ENCODE measurements at places on chromosomes 5 and 9. TPM values are rescaled to one million over a fixed set of nuclear protein-coding genes. Genes with fewer than 3 reads are reported as not detected.

DNA sequence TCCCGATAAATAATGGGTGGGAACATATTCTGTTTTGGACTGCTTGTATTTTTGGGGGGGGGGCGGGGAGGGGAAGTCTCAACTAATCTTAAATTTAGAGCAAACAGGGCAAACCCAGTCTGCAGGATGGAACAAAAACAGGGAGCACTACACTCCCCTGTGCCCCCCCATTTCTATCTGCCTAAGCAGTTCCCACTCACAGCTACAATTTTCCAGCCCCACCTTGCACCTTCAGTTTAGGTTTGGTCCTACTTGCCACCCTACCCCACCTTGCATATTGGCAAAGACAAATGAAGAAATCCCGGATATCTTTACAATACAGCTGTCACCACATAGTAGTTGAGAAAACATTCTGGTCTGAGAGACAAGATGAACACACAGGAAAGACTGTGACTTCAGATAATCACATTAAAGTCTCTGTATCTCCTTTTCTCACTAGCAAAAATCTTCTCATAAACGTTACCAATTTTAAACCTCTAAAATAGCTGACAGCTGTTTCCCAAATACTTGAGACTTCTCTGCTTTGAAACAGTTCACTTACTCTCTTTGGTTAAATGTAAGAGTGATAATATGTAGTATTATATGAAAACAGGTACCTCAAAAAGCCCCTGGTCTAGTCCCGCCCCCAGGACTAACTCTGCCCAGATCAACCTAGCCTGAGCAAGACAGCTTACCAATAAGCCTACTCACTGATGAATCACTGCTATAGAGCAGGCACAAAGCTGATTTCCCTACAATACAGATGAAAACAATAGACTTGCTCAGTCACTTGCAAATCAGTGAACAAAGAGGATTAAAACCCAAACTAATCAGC is 5.2 kb upstream of the RAPGEF6 start:
- no peaks in the 10 kb centered on the region for H3K27me3 ChIP-seq
- no peak for DNase-seq
- no peak overlapping the region for H3K4me3 ChIP-seq
- peaks cover 8% of the 10 kb centered on the region for H3K36me3 ChIP-seq

Gene PHF2
- 30.7 TPM for total RNA-seq

DNA sequence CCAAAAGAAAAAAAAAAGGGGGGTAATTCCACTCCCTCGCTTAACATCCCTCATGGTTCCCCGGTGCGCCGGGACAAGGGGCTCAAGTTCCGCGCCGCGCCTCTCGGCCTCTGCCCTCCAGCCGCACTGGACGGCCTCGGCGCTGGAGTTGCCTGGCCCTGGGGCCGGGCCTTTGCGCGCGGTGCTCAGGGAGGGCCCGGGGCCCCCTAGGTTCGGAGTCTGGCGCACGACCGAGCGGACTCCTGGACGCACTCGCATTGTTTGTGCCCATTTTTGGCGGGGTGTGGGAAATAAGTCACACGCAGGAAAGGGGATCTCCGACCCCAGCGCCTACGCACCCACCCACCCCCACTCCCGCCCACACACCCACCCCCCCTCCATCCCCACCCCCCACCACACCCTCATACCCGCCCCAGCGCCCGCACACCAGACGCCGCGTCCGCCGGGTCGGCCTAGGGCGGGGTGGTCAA is 381 bp downstream of the MED22 start:
- H3K36me3 ChIP-seq: peaks cover 54% of the 10 kb centered on the region
- H3K27ac ChIP-seq: peak overlapping the region; percentile 96
- DNase-seq: peak; percentile 66
- peak overlapping the region; percentile 56 for H3K4me3 ChIP-seq
- H3K4me1 ChIP-seq: peaks cover 4% of the 10 kb centered on the region

Gene GKAP1
- 7.1 TPM for total RNA-seq

DNA sequence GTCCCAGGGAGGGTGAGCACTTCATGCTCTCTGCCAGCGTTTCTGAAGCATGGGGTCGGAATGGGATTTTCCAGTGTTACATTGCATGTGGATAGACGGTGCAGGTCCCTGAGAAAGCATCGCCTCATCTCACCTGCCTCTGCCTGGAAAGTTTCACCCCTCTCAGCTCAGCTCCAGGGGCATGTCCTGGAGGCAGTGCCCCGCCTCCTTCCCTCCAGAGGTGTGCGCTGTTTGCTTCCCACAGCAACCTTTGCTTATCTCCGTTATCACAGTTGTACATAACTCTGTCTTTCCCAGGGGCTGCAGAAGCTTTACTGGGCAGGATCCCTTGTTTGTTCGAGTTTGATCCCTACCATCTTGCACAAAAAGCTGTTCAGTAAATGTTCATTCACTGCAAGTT is 10.7 kb upstream of the CREBRF start:
- no peak for DNase-seq
- H3K27me3 ChIP-seq: no peaks in the 10 kb centered on the region
- H3K4me3 ChIP-seq: no peak overlapping the region
- H3K4me1 ChIP-seq: no peaks in the 10 kb centered on the region

GRCh38 chr9:63816751-63817621 is 1468.0 kb downstream of the FOXD4L5 start:
- DNase-seq: peak; percentile 96
- no peaks in the 10 kb centered on the region for H3K36me3 ChIP-seq
- no peaks in the 10 kb centered on the region for H3K4me1 ChIP-seq
- peaks cover 4% of the 10 kb centered on the region for H3K27me3 ChIP-seq
- H3K27ac ChIP-seq: no peak overlapping the region

GRCh38 chr5:16937503-16938161 is 1.5 kb upstream of the MYO10 start:
- H3K27me3 ChIP-seq: peaks cover 8% of the 10 kb centered on the region
- no peaks in the 10 kb centered on the region for H3K36me3 ChIP-seq
- no peak overlapping the region for H3K27ac ChIP-seq
- H3K4me1 ChIP-seq: peaks cover 4% of the 10 kb centered on the region
- no peak overlapping the region for H3K4me3 ChIP-seq

GRCh38 chr9:122551371-122551770 is 1.5 kb upstream of the OR1N2 start:
- DNase-seq: no peak
- no peak overlapping the region for H3K4me3 ChIP-seq
- no peaks in the 10 kb centered on the region for H3K4me1 ChIP-seq
- H3K27ac ChIP-seq: no peak overlapping the region

Gene ANKRD33B
- total RNA-seq: 20.3 TPM

DNA sequence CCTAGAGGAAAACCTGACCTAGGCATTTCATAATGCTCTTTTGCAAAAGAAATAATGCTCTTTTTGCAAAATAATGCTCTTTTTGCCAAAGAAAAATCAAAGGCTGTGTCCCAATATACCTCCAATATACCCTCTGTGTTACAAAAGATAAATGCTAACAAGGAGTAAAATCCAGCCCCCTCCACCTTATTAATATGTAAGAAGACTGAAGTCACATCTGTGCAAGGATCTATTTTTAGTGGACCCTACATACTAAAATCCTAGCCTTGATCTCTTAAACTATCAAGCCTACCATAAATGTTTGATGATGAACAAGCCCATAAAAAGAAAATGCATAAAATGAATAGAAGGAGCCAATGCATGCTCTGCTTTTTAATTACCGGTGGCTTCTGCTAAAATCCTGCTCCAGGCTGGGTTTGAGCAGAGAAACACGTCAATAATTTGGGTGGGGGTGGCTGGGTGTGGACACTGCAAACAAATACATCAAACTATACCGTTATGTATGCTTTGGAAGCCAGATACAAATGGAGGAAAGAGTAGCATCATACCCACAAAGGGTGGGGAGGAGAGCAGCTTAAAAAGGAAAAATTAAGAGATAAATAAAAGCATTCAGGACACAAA is 131.6 kb downstream of the SEMA6A start:
- H3K27ac ChIP-seq: no peak overlapping the region
- no peaks in the 10 kb centered on the region for H3K27me3 ChIP-seq
- no peak overlapping the region for H3K4me3 ChIP-seq
- DNase-seq: no peak

- H3K27ac ChIP-seq: no peak overlapping the region
- H3K4me3 ChIP-seq: no peak overlapping the region
- H3K36me3 ChIP-seq: no peaks in the 10 kb centered on the region
Observed at GRCh38 chr5:50749873-50750272, 83.4 kb downstream of the PARP8 start.

Gene DENND4C
- total RNA-seq: 59.5 TPM

DNA sequence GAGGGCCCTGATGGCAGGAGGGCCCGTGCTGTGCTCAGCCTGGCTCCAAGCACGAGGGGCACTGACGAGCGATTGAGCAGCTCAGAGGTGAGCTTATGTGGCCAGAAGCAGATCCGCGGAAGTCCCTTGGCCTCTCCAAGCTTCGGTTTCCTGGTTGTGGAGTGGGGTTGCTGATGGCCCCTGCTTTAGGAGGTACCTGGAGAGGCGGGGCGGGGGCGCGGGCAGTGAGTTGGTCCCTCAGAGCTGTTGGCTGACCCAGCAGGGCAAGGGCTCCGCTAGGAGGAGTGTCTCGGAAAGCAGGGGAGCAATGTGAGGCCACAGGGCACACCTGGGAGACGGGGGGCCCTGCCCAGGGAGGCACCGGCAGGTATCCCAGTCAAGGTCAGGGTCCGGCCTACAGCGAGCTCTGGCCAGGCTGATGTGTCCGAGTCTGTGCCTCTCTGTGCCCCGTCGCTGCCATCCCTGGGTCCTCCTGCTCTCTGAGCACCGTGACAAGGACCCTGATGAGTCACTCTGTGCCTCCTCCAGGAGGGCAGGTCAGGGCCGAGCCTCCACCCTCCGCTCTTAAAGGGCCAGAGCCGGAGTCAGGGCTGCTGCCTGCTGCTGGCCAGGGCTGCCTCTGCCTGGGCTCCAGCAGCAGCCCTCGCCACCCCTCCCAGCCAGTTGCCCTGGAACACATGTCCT is 14.8 kb downstream of the NCS1 start:
- peak; percentile 90 for DNase-seq
- H3K27me3 ChIP-seq: no peaks in the 10 kb centered on the region
- H3K27ac ChIP-seq: peak overlapping the region; percentile 89
- H3K36me3 ChIP-seq: no peaks in the 10 kb centered on the region
- no peaks in the 10 kb centered on the region for H3K4me1 ChIP-seq
- H3K4me3 ChIP-seq: no peak overlapping the region

GRCh38 chr5:37005252-37005651 is 128.7 kb downstream of the NIPBL start:
- H3K4me3 ChIP-seq: no peak overlapping the region
- H3K27me3 ChIP-seq: no peaks in the 10 kb centered on the region
- H3K27ac ChIP-seq: no peak overlapping the region

Gene PCDHGC4
- 1.5 TPM for total RNA-seq

DNA sequence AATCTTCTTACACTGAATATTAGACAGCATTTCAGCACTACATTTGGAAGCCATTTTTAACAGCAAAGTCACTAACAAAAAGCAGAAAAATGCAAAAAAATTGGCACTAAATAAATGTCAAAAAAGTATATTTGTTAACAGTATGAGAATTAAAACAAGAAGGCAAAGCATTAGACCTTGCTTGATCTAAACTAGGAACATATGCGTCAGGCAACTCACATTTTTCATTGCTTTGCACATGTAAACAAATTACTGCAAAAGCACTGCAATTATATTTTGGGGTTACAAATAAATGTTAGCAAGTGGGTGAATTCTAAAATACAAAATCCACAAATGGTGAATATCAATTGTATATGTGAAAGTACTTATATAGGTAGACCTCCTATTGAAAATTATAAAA is 49.0 kb upstream of the RAPGEF6 start:
- no peaks in the 10 kb centered on the region for H3K4me1 ChIP-seq
- H3K27ac ChIP-seq: no peak overlapping the region
- H3K27me3 ChIP-seq: no peaks in the 10 kb centered on the region
- no peak overlapping the region for H3K4me3 ChIP-seq
- no peak for DNase-seq

DNA sequence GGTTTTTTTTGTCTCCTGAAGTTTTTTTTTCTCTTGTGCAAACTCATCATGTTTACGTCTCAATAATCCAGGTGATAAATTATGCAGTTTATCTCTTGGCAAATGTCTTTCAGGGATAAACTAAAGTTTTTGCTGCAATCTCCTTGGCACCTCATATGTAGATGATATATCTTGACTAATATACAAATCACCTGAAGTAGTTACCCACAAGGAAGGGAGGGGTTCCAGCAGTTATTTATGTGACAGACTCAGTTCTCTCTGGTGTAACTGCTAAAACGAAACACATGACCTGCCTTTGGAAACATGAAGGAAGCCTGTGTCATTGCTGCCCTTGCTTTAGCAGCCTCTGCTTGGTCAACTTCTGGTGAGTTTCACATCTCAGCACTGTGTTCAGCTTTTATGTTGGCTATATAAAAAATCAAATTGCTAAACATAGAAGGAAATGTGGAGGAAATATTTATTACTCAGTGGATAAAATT is 39.3 kb upstream of the KIAA1958 start:
- H3K27ac ChIP-seq: no peak overlapping the region
- H3K4me1 ChIP-seq: peaks cover 2% of the 10 kb centered on the region
- no peak overlapping the region for H3K4me3 ChIP-seq
- no peaks in the 10 kb centered on the region for H3K36me3 ChIP-seq

- H3K36me3 ChIP-seq: no peaks in the 10 kb centered on the region
- DNase-seq: no peak
- H3K27ac ChIP-seq: no peak overlapping the region
- peaks cover 3% of the 10 kb centered on the region for H3K4me1 ChIP-seq
Observed at GRCh38 chr9:122218071-122218934, 10.5 kb downstream of the LHX6 start.

DNA sequence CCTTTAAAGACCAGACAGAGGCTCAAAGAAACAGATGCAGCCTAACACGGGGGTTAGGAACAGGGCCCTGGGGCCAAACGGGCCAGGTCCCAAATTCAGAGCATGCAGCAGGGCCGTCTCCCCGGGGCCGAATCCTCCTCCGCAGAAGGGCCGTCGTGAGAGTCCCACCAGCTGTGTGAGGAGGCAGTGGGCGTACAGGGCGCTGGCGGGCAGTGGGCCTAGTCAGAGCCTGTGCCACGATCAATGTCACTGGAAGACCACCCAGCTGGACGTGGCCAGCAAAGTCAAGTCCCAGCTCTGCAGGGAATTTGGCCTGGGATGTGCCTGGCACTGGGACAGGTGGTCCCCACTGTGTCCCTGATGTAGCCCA is 15.8 kb upstream of the FCN2 start:
- no peaks in the 10 kb centered on the region for H3K4me1 ChIP-seq
- H3K36me3 ChIP-seq: no peaks in the 10 kb centered on the region
- H3K27ac ChIP-seq: no peak overlapping the region

GRCh38 chr9:119339056-119339455 is 30.2 kb downstream of the BRINP1 start:
- DNase-seq: no peak
- H3K27me3 ChIP-seq: no peaks in the 10 kb centered on the region
- no peak overlapping the region for H3K4me3 ChIP-seq
- H3K27ac ChIP-seq: no peak overlapping the region

GRCh38 chr9:113293285-113293878 is 9.8 kb downstream of the RNF183 start:
- H3K27ac ChIP-seq: no peak overlapping the region
- H3K36me3 ChIP-seq: peaks cover 40% of the 10 kb centered on the region
- H3K4me3 ChIP-seq: no peak overlapping the region
- H3K27me3 ChIP-seq: no peaks in the 10 kb centered on the region
- H3K4me1 ChIP-seq: no peaks in the 10 kb centered on the region
